RPMI7951 (cell line): ENCODE measurements at places on chromosomes 7 and 10.

- peak; percentile 92 for DNase-seq
Observed at GRCh38 chr10:103504181-103504783, 10.8 kb downstream of the NEURL1 start.

- DNase-seq = peak; percentile 69
Observed at GRCh38 chr10:96995851-96996250, 163.8 kb downstream of the LCOR start.

DNA sequence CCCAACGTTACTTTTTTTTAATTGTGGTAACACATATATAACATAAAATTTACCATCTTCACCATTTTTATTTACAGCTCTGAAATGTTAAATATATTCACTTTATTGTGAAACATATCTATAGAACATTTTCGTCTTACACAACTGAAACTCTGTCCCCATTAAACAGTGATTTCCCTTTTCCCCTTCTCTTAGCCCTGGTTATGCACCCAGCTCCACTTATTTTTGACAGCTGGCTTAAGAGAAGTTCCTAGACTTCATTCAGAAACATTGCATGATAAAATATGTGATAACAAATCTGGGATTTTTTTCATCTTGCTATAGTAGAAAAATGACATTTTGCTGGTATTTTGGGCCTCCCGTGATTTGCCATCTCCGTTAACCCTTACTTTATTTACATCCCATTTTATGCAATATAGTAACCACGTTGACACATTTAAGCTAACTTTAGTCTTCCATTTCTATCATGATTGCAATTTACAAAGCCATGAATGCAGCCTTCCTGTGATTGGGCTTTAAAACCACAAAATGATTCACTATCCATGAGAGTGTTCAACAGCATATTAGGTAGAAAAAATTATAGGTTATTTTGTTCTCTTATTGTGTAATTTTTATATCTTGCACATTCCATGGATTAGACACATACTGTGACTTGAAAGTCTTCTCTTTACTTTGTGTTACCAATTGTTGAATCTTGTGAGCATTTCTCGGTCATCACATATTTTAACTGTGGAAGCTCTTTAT is 139.6 kb downstream of the SND1 start:
- peak; percentile 29 for DNase-seq

DNA sequence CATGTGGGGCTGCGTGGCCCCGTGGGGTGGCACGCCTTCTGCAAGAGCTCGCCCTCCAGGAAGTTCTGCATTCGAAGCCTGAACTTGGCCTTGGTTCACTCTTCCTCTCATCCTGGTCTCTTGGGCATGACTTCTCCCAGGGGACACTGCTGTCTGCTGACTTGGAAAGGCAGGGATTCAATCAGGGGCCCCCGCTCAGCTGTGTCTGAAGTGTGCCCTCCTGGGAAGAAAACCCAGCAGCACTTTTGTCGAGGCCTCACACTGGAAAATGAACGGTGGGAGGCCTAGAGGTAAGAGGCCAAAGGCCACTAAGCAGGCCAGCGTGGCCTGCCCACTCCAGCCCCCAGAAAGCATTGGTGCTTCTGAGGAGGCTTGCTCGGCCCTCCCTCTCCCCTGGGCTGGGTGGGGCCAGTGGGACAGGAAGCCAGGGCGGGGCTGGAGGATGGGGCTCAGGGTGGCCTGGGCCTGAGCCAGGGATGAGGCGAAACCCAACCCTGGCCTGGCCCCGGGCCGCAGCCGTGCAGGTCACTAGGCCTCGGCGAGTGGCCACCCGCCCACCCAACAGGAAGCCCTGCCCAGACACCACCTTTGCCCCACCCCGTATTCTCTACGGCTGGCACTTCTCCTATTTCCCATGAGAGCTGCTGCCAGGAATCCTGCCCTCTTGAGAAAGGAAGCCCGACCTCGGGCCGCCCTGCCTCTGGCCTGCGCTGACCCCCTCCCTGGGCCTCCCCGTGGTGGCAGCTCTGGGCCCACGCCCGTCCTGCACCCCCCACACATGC is 81.1 kb downstream of the ZMIZ1 start:
- peak; percentile 94 for DNase-seq

- DNase-seq = no peak
Observed at GRCh38 chr7:44085546-44085945, 3.2 kb upstream of the POLM start.

DNA sequence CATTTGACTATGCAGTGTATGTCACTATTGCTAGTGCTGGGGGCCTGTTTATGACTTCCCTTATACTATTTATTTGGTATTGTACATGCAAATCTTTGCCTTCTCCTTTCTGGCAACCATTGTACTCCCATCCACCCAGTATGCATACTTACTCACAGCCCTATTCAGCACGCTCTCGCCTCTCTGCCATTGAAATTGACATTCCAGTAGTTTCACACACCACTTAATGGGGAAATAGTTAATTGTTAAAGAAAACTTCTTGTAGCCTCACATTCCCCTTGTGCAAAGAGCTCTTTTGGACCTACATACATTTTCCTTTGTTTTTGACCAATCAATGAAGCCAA is 9.9 kb downstream of the CLDN12 start:
- no peak for DNase-seq

DNA sequence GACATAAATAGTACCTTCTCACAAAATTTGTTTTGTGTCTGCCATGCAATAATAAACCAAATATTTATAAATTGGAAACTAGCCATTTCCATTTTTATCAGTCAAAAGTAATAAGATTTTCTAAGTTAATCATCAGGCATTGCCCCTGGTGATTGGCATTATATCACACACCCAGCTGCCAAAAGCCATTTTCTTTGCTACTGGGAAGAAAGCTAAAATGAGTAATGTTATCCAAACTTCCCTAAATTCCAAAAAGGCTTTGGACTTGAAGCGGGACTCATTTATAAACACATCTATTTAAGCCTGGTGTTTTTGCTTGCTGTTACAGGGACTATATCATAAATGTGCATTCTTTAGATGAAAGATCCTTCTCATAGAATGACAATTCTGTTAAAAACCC is 86.0 kb downstream of the AKR1D1 start:
- no peak for DNase-seq

- DNase-seq = no peak
Observed at GRCh38 chr7:25578991-25579777, 350.9 kb upstream of the NPVF start.

- no peak for DNase-seq
Observed at GRCh38 chr7:45131891-45132290, 20.4 kb upstream of the TBRG4 start.

GRCh38 chr7:150432915-150433892 is 17.2 kb upstream of the GIMAP8 start:
- DNase-seq = no peak

DNA sequence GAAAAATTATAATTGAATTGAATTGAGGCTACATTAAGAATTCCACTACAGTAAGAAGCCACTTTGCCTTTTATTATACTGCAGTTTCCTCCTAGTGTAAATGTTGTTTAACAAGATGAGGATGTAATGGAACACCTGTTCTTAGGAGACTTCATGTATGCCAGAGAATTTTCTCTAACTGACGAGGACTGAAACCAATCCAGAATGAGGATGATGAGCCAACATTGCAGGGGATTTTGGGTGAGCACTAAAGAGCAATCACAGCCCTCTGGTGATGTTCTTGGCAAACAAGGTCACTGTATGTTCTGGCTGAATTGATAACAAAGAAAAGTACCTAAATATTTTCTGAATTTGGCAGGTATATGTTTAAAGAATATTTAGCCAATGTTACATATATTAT is 60.9 kb downstream of the RELN start:
- DNase-seq = no peak

DNA sequence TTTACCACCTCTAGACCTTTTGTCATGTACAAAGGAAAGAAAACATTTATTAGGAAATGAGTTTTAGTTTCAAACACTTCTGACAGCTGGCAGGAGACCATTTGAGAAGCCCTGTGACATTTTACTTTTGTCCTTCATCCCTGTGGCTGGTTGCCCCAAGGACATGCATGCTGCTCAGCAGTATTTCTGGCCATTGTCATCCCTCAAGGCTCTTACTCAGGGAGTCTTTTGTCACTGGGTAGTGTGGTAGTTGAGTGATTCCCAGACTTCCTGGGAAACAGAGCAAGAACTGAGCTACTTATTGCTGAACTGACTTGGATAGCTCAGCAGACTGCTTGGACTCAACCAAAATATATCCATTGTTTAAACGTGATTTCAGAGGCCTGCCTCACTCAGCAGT is 142.8 kb downstream of the LRRC4 start:
- DNase-seq = no peak

DNA sequence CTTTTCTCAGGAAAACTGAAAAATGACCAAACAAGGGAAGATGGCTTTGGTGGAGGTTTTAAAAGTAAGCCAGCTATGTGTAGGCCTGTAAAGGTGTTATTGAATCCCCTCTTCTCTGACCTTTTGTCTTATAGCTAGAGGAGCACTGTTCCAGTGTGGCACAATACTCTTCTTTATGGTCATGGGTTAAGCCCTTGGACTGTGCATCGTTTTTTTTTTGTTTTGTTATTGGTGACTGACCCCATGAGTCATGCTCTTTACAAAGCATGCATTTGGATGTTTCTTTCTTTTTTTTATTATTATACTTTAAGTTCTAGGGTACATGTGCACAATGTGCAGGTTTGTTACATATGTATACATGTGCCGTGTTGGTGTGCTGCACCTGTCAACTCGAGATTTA is 19.6 kb upstream of the FAM25A start:
- no peak for DNase-seq

DNA sequence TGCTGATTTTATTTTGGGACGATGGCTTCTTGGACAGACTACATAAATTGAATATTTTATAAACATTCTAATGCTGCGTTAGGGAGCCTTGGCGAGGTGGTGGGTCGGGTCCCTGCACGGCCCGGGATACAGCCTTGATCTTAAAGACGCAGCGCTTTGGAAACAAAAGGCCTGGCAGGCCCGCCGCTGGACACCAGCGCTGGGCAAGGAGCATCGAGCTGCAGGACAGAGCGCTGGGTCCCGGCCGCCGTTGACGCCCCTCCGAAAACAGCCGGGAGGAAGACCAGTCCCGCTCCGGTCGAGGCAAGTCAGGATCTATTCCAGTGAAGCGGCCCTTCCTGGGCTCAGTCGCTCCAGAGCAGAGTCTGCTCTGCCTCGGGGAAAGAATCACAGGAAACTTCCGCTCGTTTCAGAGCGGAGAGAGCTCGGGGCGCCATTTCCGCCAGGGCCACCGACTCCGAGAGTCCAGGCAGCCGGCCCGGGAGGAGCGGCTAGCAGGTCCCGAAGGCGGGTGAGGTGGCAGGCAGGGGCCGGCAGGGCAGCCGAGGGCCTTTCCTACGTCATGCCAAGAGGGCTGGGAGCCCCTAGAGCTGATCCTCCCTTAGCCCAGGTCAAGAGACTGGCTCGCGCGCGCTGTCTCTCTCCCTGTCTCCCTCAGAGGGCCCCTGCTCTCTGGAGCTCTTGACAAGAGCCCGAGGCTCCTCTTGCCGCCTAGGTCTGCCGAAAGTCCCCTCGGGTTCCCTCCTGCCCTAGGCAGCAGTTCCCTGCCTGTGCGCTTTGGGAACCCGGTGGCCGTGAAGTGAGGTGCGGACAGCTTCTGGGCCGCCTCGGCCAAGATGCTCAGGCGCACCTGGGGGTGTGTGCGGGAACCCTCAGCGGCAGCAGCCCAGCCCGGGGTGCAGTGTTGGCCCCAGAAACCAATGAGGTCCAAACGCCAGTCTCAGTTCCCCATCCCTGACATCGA is 1.4 kb upstream of the DRGX start:
- DNase-seq = no peak

- DNase-seq = no peak
Observed at GRCh38 chr7:124351950-124352349, 319.1 kb upstream of the TMEM229A start.

DNA sequence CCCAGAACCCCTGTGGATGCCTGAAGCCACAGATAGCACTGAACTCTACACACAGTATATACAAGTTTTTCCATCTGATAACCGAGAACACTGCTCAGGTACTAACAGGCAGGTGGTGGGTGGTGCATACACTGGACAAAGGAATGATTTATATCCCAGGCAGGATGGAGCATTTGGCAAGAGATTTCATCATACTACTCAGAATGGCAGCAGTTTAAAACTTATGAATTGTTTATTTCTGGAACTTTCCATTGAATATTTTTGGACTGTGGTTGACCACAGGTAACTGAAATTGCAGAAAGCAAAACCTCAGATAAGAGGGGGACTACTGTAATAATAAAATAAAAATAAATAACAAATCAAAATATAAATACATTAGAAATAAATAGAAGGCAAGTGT is 10.9 kb upstream of the KCNMA1 start:
- no peak for DNase-seq

- peak; percentile 43 for DNase-seq
Observed at GRCh38 chr10:34024693-34025425, 690.4 kb upstream of the NRP1 start.

DNA sequence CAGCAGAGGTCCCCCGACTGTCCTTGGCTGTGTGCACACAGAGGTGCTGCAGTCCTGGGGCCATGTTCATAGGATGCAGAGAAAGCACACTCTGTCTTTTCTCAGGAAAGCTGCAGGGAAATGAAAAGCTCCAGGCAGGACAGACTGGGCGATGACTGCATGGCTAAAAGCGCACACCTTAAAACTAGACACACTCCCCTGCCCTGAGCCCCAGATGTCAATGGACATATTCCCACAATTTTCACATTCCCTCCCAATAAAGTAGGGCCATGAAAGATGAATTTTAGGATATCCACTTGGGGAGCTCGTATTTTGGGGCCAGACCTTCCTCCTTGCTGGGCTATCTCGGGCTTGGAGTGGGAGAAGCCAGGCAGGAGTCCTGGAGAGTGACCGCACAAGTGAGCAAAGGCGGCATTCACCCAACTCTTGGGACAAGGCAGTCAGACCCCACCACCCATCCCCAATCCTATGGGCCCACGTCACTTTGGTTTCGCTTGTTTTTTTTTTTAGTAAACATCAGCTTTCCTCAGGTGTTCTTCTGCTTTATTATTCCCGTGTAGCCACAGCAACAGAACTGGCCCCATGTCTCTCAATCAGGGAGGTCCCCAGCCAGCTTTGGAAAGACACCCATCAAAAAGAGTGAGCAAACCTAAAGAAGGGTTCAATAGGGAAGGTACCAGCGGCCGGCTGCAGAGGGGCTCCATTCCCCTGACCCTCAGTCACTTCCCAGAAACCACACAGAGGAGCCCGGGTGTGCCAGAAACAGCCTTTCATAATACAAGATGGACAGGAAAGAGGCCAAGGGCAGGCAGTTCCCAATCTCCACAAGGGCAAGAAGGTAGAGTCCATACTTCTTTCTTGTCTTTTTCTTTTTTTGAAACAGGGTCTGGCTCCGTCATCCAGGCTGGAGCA is 12.7 kb downstream of the GPRIN2 start:
- DNase-seq = no peak

- peak; percentile 20 for DNase-seq
Observed at GRCh38 chr10:49398000-49398861, 2.3 kb upstream of the DRGX start.

- no peak for DNase-seq
Observed at GRCh38 chr7:143284591-143285469, at the start of gene TMEM139. Gene TMEM139, plus strand, starts transcription at chr7:143284958. Its CDS starts 1,000 bp downstream, at chr7:143285958.

DNA sequence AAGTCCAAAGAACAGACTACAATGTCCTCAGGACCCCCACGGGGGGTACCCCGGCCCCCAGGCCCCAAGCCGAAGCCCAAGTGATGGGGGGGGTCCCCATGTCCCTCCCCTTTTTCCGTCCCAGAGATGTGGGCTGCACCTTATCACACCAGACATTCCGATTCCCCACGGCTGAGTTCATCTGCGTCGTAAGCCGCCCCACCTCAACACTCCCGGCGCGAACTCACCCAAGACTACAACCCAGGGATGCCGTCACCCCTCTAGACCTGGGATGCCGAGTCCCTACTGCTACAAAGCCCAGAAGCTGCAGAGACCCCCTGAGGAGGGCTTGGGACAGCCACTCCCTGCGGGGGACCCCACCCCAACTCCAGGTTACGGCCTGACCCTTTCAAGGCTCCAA is 14.5 kb downstream of the PDGFA start:
- DNase-seq = no peak
